RWPE1 (cell line): ENCODE measurements at places on chromosomes 16 and 17.

DNA sequence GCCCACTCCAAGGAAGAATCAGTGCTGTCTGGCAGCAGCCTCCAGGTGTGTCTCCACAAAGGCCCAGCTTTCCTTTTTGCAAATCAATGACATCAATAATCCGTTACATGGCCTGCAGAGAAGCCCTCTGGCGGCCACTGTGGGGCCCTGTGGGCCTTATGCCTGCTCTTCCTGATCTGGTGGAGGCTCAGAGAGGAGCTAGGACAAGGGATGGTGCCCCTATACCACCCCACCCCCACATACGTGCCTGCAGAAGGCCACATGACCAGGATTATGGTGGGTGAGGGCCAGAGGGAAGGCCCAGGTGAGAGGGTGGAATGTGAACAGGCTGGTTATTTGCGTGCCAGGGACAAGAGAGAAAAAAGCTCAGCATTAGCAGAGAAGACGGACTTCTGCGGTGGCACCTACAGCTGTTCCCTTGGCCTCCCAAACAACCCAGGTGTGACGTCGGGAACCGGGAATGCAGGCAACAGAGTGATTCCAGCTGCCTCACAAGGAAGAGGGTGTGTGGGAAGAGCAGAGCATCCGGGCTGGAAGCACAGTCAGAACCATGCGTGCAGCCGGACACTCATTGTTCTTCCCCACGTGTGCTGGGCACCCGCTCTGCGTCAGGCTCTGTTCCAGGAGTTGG, 22.5 kb downstream of the EIF4A3 start:
- DNase-seq: no peak

- no peak for DNase-seq
Observed at GRCh38 chr17:2071024-2071385, 16.1 kb downstream of the HIC1 start.

GRCh38 chr17:50165867-50166517, at the start of gene SGCA:
Gene SGCA (plus strand): TSS chr17:50166005. CDS start chr17:50166041, 36 bp downstream.
- DNase-seq: no peak

GRCh38 chr17:81238490-81238814, 403 bp downstream of the TEPSIN start:
- DNase-seq: no peak

DNA sequence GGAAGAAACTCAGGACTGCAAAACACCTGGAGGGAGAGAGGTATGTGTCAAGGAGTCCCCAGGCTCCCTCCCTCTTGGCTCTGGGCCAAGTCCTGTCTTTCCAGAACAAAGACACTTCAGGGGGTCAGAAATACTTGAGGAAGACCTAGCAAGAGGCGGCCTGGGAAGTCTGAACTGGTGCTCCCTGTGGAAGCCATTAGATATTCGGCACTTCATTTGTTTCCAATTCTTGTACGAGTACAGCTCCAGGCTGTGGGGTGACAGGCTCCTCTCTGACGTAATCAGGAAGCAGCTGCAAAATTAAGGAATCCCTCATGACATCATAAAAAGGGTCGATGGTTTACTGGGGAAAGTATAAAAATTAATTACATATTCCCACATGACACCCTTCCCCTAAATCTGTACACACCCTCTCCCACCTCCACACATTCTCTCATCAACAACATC, 108.7 kb downstream of the SMG6 start:
- DNase-seq: no peak

GRCh38 chr16:4231367-4231766, 10.5 kb downstream of the SRL start:
- DNase-seq: no peak

GRCh38 chr17:51427323-51427811, 167.0 kb downstream of the UTP18 start:
- no peak for DNase-seq

GRCh38 chr17:31433811-31434726, 42.6 kb downstream of the RAB11FIP4 start:
- no peak for DNase-seq

DNA sequence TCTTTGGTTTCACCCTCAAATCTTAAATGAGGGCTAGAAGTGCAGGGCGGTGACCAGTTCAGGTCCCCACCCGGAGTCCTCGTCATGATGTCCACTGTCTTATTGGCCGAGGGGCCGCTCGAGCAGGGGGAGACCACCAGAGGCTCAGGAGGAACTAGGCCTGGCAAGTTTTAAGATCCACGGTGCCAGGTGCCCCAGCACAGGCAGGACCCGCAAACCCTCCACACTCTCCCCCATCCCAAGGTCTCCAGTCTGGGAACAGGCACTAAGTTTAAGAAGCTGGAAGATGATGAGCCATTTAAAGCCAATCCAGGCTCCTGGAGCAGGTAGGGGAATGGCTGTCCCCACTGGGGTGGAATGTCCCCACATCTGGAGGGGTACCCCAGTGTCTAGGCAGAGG, 4.1 kb downstream of the DLX3 start:
- no peak for DNase-seq

DNA sequence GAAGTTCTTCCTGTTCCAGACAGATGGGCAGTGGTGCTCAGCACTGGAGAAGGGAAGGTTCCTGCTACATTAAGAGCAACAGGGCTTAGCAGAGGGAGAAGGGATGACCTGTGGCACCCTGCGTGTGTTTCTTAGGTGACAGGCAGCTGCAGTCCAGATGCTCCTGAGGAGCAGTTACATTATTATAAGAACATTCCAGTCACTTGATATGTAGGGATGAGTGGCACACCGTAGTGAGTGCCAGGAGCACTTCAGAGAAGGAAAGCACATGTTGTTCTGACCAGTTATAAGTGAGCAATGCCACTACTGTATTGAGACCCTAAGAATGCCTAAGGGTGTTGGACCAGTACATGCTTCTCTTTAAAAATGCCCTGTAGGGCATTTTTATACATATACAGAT, 39.9 kb upstream of the MRC2 start:
- no peak for DNase-seq

GRCh38 chr17:57245786-57246185, 10.5 kb upstream of the MSI2 start:
- DNase-seq: no peak

DNA sequence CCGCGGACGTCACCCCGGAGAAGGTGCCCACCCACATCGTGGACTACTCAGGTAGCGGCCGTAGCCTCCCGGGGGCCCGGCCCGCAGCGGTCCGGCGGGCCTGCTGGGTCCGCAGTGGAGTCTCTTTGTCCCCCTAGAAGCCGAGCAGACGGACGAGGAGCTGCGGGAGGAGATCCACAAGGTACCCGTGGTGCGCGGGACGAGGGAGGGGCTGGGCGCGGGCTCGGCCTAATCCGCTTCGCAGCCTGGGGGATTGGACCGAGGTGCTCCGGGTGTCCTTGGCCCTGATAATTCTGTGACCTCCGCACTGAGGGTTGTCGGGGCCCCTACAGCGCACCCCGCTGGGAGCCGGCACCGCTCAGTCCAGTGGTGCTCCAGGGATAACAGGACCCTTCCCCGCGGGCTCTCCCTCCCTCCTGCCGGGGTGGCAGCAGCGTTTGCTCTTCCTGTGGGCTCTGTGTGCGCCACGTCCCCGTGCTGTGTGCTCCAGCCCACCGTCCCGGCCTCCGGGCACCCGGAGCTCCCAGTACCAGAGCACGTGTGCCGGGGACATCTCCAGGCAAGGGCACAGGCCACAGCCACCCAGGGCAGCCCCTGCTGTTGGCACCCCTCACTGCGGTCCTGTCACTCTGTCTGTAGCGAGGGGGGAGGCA, 713 bp downstream of the RHOT2 start:
- DNase-seq: no peak

GRCh38 chr16:69834807-69835466, 72.8 kb downstream of the WWP2 start:
- DNase-seq: no peak

DNA sequence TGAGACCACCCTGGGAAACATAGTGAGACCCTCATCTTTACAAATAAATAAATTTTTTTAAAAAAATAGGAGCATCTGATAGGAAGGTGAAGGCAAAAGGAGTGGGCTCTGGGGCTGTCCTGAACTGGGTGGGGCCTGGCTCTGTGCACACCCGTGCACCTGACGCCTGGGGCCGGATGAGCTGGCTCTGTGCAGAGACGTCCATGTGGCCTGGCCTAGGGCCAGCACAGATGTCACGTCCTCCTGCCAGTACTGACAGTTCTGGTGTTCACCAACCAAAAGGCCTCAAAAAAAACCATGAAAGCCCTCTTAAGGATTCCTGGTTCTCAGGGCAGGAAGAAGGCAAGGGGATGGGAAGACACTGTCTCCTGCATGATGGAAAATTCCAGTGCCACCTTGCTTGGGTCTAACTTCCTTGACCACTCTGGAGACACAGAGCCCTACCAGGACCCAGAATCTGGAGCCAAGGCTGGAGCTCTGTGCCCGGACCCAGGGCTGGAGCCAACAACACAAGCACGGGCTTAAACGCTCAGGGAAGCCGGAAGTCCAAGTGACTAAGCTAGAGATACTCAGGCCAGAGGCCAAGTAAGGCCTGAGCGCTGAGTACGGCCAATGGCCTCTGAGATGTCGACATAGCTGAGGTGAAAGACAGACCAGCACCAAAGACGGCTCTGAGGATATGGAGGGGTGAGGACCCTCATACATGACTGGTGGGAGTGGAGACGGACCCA, 32.9 kb downstream of the COPRS start:
- peak; percentile 46 for DNase-seq

- DNase-seq: no peak
Observed at GRCh38 chr17:3914312-3914670, 2.0 kb downstream of the P2RX1 start.

DNA sequence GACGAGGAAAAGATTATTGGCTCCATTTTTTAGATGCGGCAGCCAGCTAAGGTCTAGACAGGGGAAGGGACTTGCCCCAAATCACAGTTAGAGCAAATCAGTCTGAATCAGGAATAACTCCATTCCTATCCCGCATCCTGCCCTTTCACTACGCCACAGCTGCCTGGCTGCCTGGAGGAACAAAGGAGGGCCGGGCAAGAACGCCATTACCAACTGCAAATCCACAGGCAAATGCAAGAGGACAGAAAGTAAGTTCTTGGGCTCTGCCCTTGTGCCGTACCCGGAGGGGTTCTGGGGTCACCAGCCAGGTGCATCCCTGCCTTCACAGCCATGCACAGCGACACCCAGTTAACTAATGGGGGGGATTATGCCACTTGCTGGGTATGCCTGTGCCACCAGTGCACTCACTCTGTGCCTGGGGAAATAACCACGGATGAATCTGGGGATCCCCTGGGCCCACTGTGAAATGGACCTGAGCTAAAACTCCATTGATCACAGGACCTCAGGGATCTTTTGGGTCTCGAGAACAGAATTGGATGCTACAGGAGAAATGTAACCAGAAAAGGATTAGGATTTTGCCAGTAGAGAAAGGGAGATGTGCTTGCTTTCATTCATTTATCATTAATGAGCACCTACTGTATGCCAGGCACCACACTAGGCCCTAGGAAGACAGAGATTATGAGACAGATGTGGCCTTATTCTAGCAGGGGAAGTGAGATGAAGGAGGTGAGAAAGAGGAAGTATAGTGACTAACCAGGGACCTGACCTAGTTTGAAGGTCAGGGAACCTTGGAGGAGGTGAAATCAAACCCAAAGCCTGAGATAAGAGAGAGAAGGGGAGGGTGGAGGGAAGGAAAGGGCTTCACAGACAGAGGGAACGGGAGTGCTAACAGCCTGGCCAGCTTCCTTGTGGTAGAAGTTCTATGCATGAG, 17.7 kb downstream of the BCL7C start:
- no peak for DNase-seq

DNA sequence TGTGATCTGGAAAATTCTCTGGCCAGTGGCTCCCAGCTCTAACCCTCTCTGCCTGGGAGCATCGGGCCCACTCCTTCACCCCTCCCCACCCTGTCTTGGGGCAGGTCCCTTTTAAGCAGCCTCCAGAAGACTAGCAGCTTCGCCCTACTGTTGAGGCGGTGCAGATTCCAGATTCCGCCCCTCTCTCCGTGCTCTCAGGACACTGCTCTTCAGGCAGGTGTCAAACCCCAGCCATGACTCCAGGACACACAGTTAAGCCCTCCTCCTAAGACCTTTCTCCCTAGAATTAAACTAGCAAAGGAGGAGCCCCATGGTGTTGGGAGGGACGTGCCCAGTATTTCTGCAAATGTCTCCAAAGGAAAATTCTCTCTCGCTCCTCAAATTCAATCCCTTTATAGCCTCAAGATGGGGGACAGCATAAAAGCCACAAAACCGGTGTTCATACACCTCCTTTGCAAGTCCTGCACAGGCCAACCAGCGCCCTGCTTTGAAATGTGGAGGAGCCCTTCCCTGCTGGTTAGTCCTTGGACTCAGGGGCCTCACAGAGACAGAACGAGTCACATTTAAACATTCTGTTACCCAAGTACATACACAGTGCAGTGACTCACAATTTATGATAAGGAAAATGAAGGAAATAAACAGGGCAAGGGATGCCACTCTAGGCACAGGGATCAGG, 7.2 kb downstream of the LPO start:
- no peak for DNase-seq

DNA sequence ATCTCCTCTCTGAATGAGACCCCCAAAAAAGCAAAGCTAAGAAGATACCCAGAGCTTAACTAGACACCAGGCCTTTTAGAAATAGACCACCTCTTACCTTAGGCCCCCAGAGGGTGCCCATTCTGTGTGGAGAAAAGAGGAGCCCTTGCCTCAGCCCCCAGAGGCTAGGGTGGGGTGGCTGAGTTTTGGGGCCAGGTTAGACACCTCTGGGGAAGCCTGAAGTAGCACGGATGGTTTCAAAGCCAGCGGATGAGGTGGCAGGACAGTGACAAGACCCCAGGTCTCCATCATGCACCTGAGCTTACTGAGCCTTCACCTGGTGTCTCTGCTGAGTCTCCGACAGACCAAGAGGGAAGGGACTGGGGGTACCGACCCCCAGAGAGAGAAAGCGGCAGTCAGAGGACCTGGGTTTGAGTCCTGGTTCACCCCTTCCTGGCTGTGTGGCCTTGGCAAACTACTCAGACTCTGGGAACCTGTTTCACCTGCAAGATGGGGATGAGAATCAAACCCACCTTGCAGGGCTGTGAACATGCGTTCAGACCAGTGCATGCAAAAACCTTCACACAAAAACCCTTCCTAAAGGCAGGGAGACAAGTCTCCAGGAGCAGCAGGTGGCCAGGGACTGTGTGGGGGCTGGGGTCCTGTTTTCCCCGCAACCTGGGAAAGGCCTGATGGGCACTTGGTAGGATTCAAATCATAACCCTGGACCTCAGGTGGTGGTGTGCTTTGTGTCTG, 7.7 kb downstream of the SCGB1C2 start:
- DNase-seq: no peak
